ENCODE measurements at places on chromosomes 2 and 18.

- DNase-seq: no peak
These were observed 38.3 kb downstream of the SFXN5 start for GRCh38 chr2:73033142-73033765.

DNA sequence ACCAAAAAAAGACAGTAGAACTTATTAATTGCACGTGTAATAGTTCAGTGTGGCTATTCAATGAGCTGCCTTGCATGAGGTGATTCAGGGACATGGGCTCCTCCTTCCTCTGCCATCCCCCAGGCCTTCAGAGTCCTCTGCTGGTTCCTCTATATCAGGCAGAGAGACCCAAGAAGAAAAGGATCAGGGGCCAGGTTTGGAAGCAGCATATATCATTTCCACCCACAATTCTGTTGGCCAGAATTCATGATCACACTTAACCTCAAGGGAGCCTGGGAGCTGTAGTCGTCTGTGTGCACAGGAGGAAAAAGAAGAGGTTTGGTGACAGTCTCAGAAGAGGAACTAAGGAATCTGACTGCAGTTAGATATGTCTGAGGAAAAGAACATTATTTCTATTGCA, 114.0 kb upstream of the GLS start:
- no peak for DNase-seq

DNA sequence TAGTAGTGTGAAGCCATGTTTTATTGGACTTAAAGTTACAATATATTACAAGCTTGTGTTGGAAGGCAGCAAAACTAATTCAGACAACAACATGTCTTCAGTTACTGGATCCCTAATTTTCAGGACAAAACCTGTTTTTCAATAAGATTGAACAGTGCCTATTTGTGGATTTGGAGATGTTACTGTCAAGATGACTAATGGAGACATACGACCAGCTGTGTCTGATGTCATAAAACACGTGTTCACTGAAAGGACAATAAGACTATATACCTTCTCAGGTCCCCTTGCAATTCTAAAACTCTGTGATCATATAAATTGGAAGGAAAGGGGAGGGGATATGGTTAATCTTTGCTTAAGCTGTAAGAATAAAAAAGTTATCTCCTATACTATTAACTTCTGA, 21.7 kb downstream of the METTL21A start:
- no peak for DNase-seq

DNA sequence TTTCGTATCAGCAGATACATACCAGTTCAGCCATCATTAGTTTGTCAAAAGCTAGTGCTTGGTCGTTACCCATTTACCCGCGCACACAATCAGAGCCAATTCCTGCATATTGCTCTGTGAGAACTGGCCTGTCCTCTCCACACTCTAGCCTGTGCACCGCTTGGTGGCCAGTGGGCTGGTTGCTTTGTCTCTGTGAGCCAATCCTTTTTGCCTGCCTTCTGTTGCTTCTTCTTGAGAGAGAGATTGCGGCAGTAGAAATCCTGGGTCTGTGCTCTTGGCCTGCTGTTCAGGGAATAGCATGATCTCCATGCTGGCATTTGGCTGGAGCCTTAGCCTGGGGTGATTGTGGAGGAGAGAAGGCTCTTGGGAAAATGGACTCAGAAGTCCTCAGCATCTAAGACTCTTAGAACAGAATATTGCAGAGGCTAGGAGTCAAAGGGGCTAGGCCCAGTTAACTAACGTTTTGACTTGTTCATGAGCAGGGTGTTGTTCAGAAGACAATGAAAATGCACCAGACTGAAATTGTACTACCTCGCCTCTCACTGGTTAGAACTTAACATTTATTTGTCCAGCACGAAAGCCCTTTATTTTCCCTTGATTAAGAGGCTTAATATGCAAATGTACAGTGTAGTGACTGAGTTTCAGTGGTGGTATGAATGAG, 37.1 kb downstream of the MAP4K4 start:
- no peak for DNase-seq

DNA sequence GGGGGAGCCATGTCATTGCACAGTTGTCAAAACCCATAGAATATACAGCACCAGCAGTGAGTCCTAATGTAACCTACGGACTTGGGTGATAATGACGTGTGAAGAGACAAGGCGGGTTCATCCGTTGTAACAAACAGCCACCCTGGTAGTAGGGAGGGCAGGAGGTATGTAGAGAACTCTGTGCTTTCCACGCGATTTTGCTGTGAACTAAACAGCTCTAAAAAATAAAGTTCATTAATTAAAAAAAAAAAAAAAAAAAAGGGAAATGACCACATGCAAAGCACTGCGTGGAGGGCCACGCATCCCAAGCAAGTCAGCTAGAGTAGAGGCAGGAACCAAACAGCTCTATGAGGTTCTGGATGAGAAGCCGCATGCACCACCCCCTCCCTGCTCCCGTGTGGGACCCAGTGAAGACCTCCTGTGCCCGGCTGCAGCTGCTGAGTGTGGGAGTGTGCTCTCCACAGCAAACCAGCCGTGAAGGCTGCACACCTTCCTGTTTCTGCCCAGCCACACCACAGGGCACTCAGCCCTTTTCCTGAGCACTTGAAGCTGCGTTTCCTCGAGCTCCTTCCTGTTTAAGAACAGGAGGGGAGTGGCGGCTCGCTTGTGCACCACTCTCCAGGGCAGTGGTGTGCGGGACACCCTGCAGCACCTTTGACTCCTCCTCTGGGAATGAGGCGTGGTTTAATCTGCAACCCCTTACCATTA, 65.6 kb downstream of the ODC1 start:
- DNase-seq: no peak

DNA sequence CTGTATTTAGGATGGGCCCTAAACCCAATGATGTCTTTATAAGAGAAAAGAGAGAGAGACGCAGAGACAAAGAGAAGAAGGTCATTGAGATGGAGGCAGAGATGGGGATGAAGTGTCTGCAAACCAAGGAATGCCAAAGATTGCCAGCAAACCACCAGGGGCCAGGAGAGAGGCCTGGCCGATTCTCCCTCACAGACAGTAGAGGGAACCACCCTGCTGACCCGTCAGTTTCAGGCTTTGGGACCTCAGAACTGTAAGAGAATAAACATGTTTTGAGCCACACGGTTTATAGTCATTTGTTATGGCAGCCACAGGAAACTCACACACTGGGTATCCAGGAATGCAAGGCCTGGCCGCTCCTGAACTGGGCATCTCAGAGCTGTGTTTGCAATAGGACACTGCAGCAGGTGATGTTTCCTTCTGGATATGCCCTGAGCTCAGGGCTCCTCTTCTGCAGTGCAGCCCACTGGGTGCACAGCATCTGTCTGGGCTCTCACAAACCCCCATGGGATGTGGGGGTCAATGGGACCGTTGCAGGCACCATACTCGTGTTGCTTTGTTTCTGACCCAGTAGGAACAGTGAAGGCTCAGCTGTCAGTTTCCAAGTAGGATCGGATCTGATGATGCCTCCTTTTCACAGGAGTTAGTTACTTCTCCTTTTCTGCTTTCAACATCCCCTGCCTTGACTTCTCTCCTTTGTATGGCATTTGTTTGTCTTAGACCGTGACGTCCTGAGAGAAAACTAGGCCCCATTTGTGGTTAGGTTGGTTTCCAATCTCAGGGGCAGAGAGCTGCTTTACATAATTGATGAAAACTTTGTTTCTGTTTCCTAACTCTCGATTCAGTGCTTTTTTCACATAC, 20.8 kb downstream of the PTPN18 start:
- DNase-seq: no peak

DNA sequence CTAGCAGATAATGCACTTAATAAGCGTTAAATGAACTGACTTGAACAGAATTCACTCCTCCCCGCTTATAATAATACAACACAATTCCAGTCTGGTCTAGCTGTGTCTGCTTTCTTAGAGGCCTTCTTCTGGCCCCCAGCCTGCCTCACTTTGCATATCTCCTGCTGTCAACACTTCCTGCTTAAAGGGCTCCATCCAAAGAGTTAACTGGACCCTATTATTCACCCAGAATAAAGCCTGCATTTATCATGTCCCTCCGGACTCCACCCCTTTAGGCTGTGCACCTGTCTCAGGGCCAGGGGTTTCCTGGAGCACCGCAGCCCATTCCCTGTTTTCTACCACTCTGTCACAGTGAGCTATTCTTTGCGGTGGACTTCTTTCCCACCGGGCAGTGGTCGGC, 292.8 kb upstream of the FBXO11 start:
- DNase-seq: no peak

DNA sequence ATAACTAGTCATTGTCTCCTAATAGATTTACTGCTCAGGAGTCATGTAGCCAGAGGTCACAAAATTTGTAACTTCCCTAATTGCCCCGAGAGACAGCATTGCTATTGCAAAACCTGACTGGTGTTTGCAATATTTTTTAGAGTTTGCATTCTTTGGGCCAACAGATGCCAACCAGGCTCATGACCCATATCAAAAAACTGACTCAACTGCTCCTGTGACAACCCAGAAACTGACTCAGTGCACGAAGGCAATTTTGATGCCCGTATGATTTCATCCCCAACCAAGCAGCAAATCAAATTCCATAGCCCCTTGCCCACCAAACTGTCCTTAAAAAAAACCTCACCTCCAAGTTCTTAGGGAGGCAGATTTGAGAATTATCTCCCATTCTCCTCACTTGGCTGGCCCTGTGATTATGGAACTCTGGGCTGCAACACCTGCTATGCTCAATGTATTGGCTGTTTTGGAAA, 951.3 kb downstream of the TSN start:
- DNase-seq: no peak

- no peak for DNase-seq
These were observed 59.3 kb upstream of the LRRTM1 start for GRCh38 chr2:80363791-80364349.

DNA sequence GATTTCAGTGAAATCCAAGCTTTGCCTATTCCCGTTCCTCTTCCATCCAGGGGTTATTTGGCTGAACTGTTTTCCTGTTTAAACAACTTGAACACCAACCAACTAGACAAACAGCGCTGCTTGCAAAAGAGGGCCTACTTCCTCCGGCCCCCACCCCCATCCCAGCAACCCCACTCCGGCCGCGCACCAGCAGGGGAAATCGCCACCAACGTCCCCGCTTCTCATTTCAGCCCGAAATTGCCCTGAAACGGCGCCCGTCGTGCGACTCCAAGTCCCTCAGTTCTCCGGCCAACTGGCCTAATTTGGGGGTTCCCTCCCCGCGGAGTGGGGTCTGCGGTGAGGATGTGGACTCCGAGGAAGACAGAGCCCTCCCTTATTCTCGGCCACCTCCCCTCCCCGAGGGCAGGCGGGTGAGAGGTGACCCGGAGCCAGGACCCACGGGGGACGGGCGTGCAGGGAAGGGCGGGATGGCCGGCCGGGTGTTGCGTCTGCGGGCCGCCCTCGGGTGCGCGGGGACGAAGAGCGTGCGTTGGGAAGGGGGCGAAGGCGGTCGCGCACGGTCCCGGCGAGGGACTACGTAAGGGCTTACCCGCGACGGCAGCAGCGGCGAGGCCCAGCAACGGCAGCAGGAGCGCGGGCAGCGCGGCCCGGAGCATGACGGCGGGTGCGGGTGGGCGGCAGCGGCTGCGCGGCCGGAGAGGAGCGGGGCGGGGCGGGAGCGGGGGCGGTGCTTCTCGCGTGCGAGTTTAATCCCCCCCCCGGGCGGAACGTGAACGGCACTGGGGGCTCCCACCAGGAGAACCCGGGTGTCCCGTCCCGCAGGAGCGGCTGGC, at the start of gene CD302:
Gene CD302 (minus strand): TSS at position 666 of the 833 bp plus-strand sequence. CDS start 10 bp downstream, at position 656.
- DNase-seq: peak; percentile 13

DNA sequence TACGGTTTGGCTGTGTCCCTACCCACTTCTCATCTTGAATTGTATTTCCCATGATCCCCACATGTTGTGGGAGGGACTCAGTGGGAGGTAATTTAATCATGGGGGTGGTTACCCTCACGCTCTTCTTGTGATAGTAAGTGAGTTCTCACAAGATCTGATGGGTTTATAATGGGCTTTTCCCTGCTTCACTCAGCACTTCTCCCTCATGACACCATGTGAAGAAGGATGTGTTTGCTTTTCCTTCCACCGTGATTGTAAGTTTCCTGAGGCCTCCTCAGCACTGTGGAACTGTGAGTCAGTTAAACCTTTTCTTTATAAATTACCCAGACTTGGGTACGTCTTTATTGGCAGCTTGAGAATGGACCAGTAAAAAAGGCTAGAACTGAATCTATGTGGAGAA, 750.0 kb upstream of the ID2 start:
- no peak for DNase-seq

GRCh38 chr2:123521854-123522253, 503.2 kb upstream of the CNTNAP5 start:
- no peak for DNase-seq

- DNase-seq: no peak
These were observed 3.4 kb downstream of the CASP8 start for GRCh38 chr2:201263779-201264178.

DNA sequence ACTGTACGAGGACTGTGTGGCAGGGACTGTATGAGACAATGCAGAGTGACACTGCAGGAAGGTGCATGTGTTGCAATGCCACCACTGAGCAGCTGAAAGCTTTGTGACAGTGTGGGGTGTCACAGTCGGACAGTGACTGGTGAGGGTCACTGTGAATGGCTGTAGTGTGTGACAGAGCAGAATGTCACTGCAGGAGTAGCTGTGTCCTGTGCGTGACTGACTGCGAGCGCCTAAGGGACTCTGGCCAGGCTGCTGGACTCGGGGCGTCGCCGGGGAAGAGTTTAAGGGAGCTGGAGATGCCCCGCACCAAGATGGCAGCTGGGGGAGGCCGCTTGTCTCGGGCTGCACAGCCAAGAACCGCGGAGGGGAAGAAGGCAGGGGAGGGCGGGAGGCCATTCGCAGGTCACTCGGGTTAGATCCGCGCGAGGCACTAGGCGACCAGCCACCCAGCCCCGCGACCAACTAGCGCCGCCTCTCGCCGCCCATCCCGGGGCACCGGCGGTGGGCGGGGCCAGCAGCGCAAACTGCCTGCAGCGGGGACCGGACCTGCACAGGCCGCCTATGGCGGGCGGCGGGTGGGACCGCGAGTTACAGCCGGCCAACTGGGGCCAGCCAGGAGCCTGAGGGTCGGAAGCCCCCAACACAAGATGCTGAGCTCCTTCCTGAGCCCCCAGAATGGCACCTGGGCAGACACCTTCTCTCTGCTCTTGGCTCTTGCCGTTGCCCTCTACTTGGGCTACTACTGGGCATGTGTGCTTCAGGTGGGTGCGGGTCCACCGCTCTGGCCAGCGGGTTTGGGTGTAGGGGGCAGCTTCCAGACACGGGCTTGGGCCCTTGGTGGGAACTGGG, at the start of gene ABHD1:
Gene ABHD1 (plus strand): TSS at position 514 of the 849 bp plus-strand sequence. CDS start 134 bp downstream, at position 648.
- peak; percentile 37 for DNase-seq

- DNase-seq: no peak
These were observed 189.3 kb downstream of the ANAPC1 start for GRCh38 chr2:111694700-111695101.

GRCh38 chr2:95376311-95377215, 25.9 kb upstream of the FAHD2A start:
- DNase-seq: no peak

- DNase-seq: no peak
These were observed 34.3 kb downstream of the CIB4 start for GRCh38 chr2:26606847-26607190.

Measured in stimulated activated CD8-positive, alpha-beta memory T cell treated with anti-CD3 and anti-CD28 coated beads, Interleukin-15, amount 100 ng/mL, for 24 hours (primary cell).